ENCODE measurements at places on chromosomes 16 and 17. TPM values are rescaled to one million over a fixed set of nuclear protein-coding genes. Genes with fewer than 3 reads are reported as not detected.

Gene DHRS7C
- total RNA-seq = not detected

Gene OMG
- not detected for total RNA-seq

Gene DPEP2
- not detected for total RNA-seq

Gene C16orf89
- total RNA-seq = not detected

Gene KRT20
- not detected for total RNA-seq

Gene CNTD1
- total RNA-seq = not detected

Gene TBC1D3B
- total RNA-seq = 9.8 TPM

Gene PPP1R1B
- total RNA-seq = 0.39 TPM

Gene RGS9
- total RNA-seq = 8.6 TPM

Gene TBC1D3D
- 0.43 TPM for total RNA-seq

Gene ZSCAN10
- total RNA-seq = 0.22 TPM

Gene STX8
- 54.4 TPM for total RNA-seq

Gene C17orf113
- 0.19 TPM for total RNA-seq

Gene TP53TG3F
- total RNA-seq = not detected

Gene TM4SF5
- not detected for total RNA-seq

Gene HEATR9
- total RNA-seq = not detected

Gene MYOCD
- 1.4 TPM for total RNA-seq

Gene STH
- not detected for total RNA-seq

Gene CA7
- not detected for total RNA-seq

Gene CTRB2
- 0.43 TPM for total RNA-seq

Gene AOC2
- total RNA-seq = 5.0 TPM

Gene CLN3
- total RNA-seq = 26.0 TPM

Gene CCDC102A
- 8.8 TPM for total RNA-seq

Gene ENPP7
- total RNA-seq = not detected

Gene TNRC6A
- total RNA-seq = 51.1 TPM

Gene SLC6A4
- not detected for total RNA-seq

Gene KLHL10
- not detected for total RNA-seq
